CD4-positive, alpha-beta T cell treated with Interleukin-2 at 100 ng/mL for 4 hours (primary cell): ENCODE measurements at places on chromosomes 1 and 21.

DNA sequence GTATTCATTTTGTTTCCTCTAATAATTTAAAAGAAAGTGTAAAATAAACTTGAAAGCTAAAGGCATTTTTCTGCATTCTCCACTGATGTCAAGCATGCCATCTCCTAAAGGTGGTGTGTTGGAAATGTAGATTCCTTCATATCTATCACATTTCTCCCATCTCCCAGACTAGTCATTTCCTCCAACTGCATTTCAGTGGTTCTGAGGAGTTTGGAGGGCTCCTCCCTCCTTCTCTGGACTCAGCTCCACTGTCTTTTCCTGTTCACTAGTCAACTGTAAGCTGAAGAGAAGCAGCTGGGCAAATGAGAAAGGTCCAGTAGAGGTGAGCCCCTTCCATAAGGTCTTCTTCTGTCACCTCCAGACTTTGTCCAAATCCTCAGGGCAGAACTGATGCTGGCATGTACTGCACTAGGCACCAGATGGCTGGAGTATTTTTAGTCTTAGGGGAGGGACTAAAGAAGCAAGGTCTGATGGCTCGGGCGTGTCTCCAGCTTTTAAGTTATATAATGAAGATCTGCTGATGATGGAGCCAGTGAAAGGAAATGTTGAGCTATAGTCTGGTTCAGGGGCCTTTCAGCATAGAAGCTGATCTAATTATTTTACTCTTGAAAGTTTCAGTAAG is 186.1 kb downstream of the NTNG1 start:
- no peak for DNase-seq

- no peak for DNase-seq
These were observed 6.0 kb downstream of the TMPRSS2 start for GRCh38 chr21:41501919-41502318.

- no peak for DNase-seq
These were observed 8.4 kb upstream of the KPNA6 start for GRCh38 chr1:32099426-32099825.

DNA sequence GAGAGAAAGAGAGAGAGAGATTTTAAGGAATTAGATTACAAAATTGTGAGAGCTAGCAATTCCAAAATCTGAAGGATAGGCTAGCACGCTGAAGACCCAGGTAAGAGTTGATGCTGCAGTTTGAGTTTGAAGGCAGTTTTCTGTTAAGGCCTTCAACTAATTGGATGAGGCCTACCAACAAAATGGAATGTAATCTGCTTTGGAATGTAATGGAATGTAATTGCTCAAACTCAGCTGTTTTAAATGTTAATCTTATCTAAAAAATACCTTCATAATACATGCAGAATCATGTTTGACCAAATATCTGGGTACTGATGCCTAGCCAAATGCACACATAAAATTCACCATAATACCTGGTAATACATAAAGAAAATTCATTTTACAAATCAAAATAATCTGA is 976.1 kb downstream of the LTN1 start:
- no peak for DNase-seq

DNA sequence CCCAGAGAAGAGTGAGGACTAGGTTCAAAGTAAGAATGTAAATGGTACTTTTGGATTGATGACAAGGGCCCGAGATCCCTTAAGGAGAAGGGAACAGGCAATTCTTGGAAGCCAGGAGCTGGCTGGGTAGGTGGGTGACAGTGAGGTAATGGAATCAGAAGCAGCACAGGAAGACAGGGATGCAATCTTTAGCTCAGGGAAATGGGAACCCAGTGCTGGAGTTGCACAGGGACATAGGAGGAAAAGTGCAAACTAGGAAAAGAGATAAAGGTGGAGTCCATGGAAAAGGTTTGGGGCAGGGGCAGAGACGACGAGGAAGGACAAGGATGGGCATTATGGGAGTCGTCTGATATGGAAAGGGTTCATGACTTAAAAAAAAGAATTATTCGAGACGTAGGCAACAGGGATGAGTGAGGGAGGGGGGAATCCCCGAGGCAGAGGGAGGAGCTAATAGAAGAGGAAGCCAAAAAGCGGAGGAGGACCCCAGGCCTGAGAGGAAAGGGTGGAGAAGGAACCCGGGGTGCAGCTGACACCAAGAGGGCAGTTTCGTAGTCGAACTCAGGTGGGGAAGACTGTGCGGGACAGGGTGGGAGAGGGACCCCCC is 495 bp downstream of the PI4KB start:
- peak; percentile 71 for DNase-seq

GRCh38 chr1:197137322-197137721 is 9.1 kb downstream of the ASPM start:
- DNase-seq, result no peak

GRCh38 chr21:43320526-43320925 is 106.4 kb downstream of the SIK1 start:
- DNase-seq, result no peak

DNA sequence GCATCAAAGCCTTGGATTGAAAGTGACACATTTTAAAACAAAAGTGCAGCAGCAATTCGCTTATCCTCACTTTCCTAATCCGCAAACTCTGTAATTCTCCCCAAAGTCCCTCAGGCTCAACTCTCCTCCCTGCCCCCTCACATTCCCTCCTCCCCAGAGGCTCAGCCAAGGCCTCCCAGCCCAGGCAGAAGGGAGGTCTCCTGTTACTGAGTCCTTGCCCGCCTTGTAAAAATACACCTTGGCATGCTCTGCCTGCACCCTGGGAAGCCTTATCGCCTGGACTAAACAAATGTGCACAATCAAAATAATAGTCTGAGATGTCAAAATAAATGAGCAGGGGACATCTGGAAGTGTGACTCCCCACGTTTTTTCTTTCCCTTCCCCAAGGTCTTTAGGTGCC is 109.7 kb downstream of the PLXNA2 start:
- DNase-seq, result no peak

DNA sequence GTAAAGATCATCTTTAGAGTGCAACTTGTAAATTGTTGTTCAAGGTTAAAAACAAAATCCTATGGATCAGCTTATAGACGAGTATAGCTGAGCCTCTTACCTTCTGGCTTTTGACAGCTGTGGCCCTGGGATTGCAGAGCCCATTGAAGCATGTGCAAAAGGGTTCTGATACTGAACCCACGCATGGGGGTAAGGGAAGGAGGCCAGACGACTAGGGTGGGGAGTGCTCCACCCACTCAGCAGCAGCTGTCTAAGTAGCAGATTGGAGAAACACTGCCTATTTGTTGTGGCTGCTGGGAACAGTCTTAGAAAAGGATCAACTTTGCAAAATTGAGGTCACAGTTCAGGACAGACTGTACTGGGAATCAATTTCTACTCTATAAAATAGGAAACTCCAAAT is 16.1 kb downstream of the CD101 start:
- no peak for DNase-seq

- no peak for DNase-seq
These were observed 267.8 kb downstream of the GRIK3 start for GRCh38 chr1:36766481-36766880.

DNA sequence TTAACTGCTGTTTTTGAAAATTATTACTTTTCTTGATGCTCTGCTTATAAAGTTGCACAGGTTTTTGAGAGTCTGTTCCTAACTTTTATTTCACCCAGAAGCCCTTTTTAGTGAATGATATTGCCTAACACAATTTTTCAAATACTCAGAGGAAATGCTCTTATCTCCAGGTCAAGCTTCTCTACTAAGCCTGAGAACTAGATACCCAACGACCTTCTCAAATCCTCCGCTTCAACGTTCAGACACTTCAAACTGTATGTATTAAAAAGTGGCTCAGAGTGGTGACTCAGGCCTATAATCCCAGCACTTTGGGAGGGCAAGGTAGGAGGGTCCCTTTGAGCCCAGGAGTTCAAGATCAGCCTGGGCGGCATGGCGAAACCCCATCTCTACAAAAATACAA is 88.5 kb downstream of the ASH1L start:
- DNase-seq, result no peak

- no peak for DNase-seq
These were observed 140.2 kb upstream of the RUNX1 start for GRCh38 chr21:35189077-35189863.

DNA sequence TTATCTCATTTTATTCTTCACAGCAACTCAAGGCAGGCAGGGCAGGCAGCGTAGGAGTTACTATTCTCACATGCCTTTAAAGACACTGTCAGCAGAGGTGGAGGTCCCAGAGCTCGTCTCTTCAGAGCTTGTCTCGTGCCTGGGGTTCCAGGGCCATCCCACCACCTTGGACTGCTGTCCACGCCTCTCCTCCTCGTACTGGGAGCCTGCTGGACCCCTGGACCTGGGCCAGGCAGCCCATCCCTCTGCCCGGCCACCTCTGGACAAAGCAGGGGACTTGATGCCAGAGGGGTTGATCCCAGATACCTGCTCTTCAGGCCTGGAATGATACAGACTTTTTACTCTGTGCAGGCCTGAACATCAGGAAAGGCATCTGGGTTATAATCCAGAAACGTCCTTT is 546.8 kb downstream of the KIF26B start:
- DNase-seq, result no peak

DNA sequence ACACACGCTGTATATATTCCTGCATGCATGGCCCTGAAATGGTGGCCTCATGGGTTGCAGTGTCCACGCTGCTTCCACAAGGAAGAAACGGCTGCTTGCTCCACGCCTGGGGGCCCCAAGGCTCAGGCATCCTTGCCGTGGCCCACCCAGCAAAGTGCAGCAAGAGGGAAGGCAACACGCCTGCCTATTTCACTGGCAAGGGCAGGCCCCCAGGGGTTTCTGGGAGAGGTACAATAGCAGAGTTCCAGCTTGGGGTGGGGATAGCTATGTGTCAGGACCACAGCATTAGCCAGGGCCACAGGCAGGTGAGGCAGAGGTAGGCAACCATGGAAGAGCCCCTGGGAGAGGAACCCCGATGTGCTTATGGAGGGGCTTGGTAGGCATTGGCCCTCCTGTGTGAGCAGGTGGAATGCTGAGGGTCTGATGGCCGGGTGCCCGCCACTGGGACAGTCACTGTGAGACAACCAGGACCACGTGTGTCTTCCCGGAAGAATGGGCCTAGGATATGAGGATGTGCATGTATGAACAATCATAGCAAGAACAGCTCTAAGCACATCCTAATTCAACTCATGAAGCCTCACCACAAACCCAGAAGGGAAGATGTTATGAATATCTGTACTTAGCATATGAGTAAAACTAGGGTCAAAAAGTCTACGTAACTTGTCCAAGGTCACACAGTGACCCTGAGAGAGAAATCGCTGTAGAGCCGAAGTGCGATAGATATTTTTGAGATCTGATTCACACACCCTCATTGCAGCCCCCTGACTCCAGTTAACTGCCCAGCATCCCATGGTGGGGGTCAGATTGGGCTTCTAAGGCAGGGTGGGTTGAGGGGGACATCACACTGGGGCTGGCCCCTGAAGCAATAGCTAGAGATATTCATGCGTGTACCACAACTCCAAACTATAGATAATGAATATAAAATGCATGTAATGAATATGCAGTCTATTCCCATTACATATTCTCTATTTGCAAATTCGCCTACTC is 11.8 kb downstream of the TFF2 start:
- no peak for DNase-seq

DNA sequence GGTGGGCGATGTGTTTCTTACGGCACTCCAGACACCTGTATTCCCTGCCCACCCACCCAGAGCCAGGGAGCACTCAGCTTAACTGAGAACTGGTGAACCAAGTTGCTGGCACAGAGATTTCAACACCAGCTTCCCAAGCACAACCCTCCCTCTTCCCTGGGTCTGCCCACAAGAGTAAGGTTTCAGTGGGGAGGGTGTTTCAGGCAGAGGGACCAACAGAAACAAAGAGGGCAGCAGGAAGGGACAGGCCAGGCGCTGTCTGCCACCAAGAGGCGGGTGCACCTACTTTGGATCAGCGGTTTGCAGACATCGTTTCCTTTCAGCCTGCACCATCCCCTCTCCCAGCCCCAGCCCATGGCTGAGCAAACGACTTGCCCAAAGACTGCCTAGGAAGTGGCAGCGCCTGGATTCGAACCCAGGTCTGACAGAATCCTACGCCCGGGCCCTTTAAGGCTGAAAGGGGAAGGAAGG is 21.9 kb upstream of the ALDH4A1 start:
- DNase-seq, result no peak

DNA sequence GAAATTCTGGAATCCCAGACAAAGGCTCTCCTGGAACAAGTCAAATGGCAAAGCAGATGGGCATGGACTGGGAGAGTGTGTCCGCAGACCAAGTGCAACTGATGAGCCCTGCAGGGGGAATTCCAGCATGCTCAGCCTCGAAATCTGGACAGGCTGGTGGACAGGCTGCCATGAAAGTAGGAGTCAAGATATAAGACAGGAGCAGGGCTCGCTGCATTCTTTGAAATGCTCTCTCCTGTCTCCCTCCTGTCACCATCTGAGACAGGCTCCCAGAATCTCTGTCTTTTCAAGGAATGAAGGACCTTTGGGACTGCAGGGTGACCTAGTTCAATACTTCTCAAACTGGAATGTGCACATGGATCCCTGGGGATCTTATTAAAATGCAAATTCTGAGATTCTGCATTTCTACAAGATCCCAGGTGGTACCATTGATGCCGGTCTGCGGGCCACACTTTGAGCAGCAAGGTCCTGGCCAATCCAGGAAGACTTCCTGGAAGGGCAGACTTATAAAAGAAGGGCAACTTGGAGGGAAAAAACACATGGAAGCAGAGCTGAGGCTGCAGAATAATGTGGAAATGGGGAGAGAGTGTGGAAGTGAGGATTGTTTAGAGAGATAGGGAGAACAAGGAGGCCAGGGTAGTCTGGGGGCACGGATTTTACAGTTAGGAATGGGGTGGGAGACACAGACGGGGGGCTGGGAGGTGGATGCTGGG is 29.8 kb downstream of the TNNT2 start:
- no peak for DNase-seq

- DNase-seq, result no peak
These were observed 55.2 kb upstream of the KIF1B start for GRCh38 chr1:10155087-10155712.

GRCh38 chr1:95850763-95851162 is 616.8 kb downstream of the RWDD3 start:
- DNase-seq, result no peak

DNA sequence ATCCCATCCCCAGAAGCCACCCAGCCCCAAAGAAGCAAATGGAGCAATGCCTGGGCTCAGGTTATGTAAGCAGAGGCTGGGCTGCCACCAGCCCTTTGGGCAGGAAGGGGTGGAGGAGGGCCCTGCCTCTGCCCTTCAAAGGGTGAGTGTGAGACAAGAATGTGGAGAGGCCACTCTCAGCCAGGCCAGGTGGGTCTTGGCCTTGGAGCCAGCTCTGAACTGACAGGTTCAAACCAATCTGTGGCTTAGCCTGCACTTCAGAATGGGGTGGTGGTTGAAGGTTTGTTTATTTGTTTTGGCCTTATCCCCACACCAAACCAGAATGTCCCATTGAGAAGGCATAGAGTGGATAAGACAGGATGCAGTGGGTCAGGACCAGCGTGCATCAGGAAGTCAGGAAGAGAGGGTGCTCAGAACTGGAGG is 29.8 kb downstream of the C1orf116 start:
- no peak for DNase-seq

- peak; percentile 15 for DNase-seq
These were observed 22.5 kb downstream of the VPS26C start for GRCh38 chr21:37244501-37245095.

GRCh38 chr1:152367436-152367835 is 7.6 kb upstream of the FLG2 start:
- DNase-seq, result no peak
